A549 treated with Hydrocortisone at 1 μM for 4 hours (cell line): ENCODE measurements at places on chromosomes 6 and 20. TPM values are rescaled to one million over a fixed set of nuclear protein-coding genes. Genes with fewer than 3 reads are reported as not detected.

The PRR18 gene
- total RNA-seq: 0.06 to 0.30 TPM (median 0.15 TPM) in 5 replicates

The MPC1 gene
- 3.9 to 5.1 TPM (median 4.7 TPM) in 5 replicates for total RNA-seq

The IPCEF1 gene
- 0.03 to 0.15 TPM (median 0.15 TPM) in 5 replicates for total RNA-seq

The RPN2 gene
- 252 to 269 TPM (median 262 TPM) in 5 replicates for total RNA-seq

The MATN4 gene
- 0.06 to 0.16 TPM (median 0.08 TPM) in 5 replicates for total RNA-seq

The HLA-DPB1 gene
- 0.05 TPM in 1 of 5 replicates, not detected in the others for total RNA-seq

The UNC93A gene
- not detected in 5 replicates for total RNA-seq

The HDGFL1 gene
- not detected in 5 replicates for total RNA-seq

The SAPCD1 gene
- total RNA-seq: 2.6 to 4.9 TPM (median 3.2 TPM) in 5 replicates

The MUC21 gene
- total RNA-seq: 0.02 TPM in 1 of 5 replicates, not detected in the others

The WFDC13 gene
- total RNA-seq: not detected in 5 replicates

The SPATS1 gene
- total RNA-seq: not detected in 5 replicates

The MRPS10 gene
- 33.8 to 38.3 TPM (median 36.0 TPM) in 5 replicates for total RNA-seq

The TENT5A gene
- total RNA-seq: 0.85 to 1.3 TPM (median 1.0 TPM) in 5 replicates

The OXT gene
- not detected in 5 replicates for total RNA-seq

The TMEM14B gene
- total RNA-seq: 122 to 161 TPM (median 139 TPM) in 5 replicates

The C6orf141 gene
- total RNA-seq: 7.8 to 10.1 TPM (median 9.2 TPM) in 5 replicates

The MLN gene
- total RNA-seq: not detected in 5 replicates

The DIDO1 gene
- total RNA-seq: 20.6 to 25.9 TPM (median 23.7 TPM) in 5 replicates

The SCRT2 gene
- 0.02 TPM in 1 of 5 replicates, not detected in the others for total RNA-seq
